Right lobe of liver (tissue), 6 donors: ENCODE measurements at places on chromosomes 1 and 21. TPM values are rescaled to one million over a fixed set of nuclear protein-coding genes. Genes with fewer than 3 reads are reported as not detected.
A peak's percentile ranks its signal among the peaks of the same experiment; 100 is the strongest.

Gene DIO1
- total RNA-seq, result 132 TPM

- H3K4me1 ChIP-seq, result no peaks in the 10 kb centered on the region
- no peaks in the 10 kb centered on the region for H3K27me3 ChIP-seq
- no peak overlapping the region for H3K27ac ChIP-seq
- no peak overlapping the region for H3K4me3 ChIP-seq
- no peak for DNase-seq
Observed at GRCh38 chr1:45200906-45201500, 5.4 kb downstream of the ZSWIM5 start.

- H3K4me3 ChIP-seq, result no peak overlapping the region
- DNase-seq, result no peak
- no peak overlapping the region for H3K27ac ChIP-seq
- no peaks in the 10 kb centered on the region for H3K4me1 ChIP-seq
Observed at GRCh38 chr21:24096651-24097050, 1510.6 kb downstream of the MRPL39 start.

GRCh38 chr1:6580593-6581409 is 1.0 kb downstream of the ZBTB48 start:
- H3K27me3 ChIP-seq, result no peaks in the 10 kb centered on the region
- peak overlapping the region; percentile 93 for H3K27ac ChIP-seq
- no peaks in the 10 kb centered on the region for H3K36me3 ChIP-seq
- DNase-seq, result peak; percentile 84
- peak overlapping the region; percentile 74 for H3K4me3 ChIP-seq

- H3K27ac ChIP-seq, result peak overlapping the region; percentile 39
- H3K27me3 ChIP-seq, result no peaks in the 10 kb centered on the region
- H3K4me1 ChIP-seq, result peaks cover 14% of the 10 kb centered on the region
- H3K36me3 ChIP-seq, result no peaks in the 10 kb centered on the region
- H3K4me3 ChIP-seq, result no peak overlapping the region
Observed at GRCh38 chr1:66413136-66413837, 120.7 kb upstream of the SGIP1 start.

DNA sequence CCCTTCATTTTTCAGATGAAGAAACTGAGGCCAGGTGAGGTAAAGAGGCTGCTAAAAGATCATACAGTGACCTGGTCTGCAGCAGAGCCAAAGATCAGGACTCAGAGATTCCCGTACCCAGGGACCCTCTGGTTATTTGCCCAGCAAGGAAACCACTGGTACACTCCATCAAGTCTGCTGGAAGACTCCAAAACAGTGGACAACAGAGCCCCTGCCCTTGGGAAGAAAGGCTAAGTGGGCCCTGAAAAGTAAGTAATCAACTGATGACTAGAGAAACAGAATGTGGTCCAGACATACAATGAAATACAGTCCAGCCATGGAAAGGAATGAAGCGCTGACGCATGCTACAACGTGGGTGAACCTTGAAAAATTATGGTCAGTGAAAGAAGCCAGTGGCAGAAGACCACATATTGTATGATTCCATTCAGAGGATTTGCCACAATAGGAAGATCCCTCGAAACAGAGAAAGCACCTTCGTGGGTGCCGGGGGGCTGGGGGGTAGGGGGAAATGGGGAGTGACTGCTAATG is 106.4 kb downstream of the ETS2 start:
- H3K27me3 ChIP-seq, result no peaks in the 10 kb centered on the region
- peaks cover 77% of the 10 kb centered on the region for H3K4me1 ChIP-seq
- DNase-seq, result no peak
